ENCODE measurements at places on chromosomes 12 and 14. TPM values are rescaled to one million over a fixed set of nuclear protein-coding genes. Genes with fewer than 3 reads are reported as not detected.

Gene LIMA1
- 103 TPM for total RNA-seq

Gene CACNA2D4
- 5.7 TPM for total RNA-seq

Gene TGM1
- 3.2 TPM for total RNA-seq

Gene GZMB
- total RNA-seq, result 2,724 TPM

Gene IL22
- total RNA-seq, result 0.46 TPM

Gene ACSM4
- not detected for total RNA-seq

Gene NYNRIN
- total RNA-seq, result 0.04 TPM

Gene NID2
- total RNA-seq, result not detected

Gene TRHDE
- total RNA-seq, result not detected

All from CD8-positive, alpha-beta memory T cell (primary cell).